Frontal cortex (tissue), 4 donors: ENCODE measurements at places on chromosomes 11 and 22. TPM values are rescaled to one million over a fixed set of nuclear protein-coding genes. Genes with fewer than 3 reads are reported as not detected.

EEF1G gene
- 1,985 TPM for total RNA-seq

SC5D gene
- total RNA-seq: 170 TPM

DNA sequence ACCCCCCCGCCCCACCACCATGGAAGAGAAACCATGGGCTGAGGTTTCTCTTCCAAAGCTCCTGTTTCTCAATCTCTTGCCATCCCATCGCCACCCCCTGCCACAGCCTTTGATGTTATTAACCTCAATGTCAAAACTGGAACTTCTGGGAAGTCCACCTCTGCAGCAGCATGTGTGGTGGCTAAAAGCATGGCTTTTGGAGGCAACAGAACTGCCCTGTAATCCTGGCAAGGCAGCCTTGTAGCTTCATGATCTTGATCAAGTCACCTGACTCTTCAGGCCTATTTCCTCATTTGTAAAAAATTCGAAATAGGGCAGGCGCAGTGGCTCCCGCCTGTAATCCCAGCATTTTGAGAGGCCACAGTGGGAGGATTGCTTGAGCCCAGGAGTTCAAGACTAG, 3.5 kb upstream of the COX8A start:
- DNase-seq: no peak

SMIM35 gene
- not detected for total RNA-seq

GRCh38 chr11:75311858-75312288, 39.6 kb downstream of the ARRB1 start:
- DNase-seq: peak; percentile 69

DNA sequence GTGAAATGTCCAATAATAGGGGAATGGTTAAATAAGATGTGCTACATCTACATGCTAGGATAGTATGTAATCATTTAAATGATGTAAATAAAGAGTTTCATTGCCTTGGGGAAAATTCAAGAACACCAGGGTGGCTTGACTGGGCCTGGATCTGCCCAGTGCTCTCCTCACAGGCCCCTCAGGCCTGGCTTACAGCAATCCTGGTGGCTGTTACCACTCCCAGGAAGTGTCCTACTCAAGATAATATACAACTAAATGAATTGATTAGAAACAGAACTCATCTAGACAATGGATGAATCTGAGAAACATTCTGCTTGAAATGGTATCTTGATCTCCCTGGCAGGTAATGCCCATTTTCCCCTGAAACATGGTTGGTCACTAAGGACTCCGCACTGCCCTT, 30.8 kb downstream of the MAP6 start:
- no peak for DNase-seq

DNA sequence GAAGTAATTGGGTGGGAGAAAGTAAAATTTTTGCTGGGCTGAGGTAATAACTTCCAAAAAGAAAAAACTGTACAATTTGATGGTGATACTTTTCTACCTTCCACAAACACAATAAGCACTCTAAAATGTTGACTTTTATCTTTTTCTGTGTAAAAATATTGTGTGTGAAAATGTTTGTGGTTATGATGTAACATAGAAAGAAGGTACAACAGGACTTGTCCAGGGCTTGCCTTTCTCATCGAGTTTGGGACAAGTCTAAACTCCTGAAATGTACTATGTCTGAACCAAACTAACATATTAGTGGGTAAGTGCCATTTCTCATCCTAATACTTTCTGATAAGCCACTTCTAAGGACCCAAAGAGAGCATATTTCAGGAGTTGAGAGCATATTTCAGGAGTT, 174.2 kb upstream of the PDGFD start:
- DNase-seq: no peak

HOATZ gene
- total RNA-seq: not detected

- no peak for DNase-seq
Measured at GRCh38 chr11:125720781-125721180, 25.3 kb upstream of the PATE1 start.

DNA sequence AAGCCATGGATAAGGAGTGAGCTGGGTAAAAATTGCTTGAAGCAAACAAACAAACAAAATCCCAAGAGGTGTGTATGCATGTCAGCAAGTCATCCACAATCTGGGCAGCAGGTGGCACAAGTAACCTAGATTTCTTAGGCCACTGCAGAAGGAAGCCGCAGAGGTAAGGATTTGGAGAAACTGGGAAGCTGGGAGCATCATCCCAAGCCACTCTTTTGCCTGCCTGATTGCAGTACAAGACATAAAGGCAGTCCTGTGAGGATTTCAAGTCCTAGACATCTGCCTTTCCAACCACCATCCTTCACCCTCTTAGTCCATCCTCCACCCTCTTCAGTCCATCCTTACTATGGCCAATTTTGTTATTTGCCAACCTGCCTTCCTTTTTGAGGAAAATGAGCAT, 67.2 kb upstream of the BMAL1 start:
- peak; percentile 43 for DNase-seq

DNA sequence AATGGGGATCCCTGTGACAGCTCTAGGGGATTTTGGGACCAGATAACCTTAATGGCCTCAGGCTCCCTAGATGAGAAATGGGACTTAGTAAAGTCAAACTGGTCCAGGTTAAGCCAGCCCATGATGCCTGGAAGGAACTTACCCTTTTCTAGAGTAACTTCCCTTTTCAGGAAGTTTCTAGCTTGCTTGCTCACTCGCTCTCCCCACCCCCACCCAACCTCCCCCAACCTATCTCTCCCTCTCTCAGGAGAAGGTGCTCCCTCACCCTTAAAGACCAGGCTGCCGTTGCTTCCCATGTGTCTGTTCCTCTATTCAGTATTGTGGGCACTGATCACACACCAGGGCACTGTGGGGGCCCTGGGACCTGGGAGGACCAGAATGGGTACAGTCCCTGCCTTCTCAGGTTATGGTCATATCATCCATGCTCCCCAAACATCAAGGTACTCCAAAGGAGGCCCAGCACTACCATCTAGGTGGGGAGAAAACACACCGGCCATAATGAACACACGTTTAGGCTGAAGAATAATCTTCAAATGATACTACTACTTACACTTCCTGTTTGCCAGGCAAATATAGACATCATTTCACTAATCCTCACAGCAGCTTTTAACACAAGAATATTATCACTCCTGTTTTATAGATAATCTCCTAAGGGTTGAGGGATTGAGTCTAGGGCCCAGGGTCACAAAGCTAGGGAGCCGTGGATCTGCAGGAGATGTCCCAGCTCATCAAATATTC, 18.2 kb downstream of the KCNQ1OT1 start:
- DNase-seq: no peak

KLHL35 gene
- 28.5 TPM for total RNA-seq

DNA sequence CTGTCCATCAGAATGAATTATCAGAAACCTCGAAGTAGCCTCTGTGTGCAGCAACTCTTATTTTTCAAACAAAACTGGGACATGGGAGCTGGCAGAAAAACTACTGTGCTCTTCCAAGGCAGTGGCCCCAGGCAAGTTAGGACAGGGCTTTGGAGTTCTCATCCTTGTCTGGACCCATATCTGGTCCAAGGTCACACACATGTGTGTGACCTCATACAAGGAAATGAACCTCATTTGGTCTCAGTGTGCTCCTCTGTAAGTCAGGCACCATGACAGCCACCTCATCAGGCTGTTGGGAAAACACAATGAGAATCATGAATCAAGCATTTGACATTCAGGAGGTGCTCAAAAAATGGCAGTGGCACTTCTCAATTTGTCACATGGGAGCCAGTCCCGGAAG, 25.8 kb downstream of the LARGE1 start:
- no peak for DNase-seq

POU2AF1 gene
- total RNA-seq: not detected

DNA sequence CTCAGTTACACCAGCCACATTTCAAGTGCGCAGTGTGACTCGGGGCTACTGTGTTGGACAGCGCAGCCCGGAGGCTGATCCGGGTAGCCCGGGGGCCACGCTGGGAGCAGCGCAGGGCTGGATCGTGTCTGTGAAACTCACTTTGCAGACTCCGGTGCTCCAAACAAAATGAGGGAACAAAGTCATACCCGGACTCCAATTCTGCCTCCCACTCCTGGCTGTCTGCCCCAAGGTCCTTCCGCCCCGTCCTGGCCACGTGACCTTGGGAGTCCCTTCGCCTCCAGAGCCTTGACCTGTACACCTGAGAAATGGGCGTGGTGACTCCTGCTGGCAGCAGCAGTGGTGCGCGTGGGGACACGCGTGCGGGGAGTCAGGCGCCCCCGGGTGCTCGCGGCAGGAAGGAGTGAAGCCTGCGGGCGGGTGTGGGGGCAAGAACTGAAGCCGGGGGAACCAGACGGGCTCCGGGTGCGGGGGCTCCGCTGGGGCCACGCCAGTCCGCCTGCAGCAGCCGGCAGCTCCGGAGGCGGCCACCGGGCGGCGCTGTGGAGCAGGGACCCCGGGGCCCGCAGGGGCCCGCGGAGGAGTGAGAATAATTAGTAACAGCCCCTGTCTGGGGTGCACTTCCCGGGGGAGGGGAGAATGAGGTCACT, 42.4 kb downstream of the KCNJ4 start:
- DNase-seq: peak; percentile 64

DNA sequence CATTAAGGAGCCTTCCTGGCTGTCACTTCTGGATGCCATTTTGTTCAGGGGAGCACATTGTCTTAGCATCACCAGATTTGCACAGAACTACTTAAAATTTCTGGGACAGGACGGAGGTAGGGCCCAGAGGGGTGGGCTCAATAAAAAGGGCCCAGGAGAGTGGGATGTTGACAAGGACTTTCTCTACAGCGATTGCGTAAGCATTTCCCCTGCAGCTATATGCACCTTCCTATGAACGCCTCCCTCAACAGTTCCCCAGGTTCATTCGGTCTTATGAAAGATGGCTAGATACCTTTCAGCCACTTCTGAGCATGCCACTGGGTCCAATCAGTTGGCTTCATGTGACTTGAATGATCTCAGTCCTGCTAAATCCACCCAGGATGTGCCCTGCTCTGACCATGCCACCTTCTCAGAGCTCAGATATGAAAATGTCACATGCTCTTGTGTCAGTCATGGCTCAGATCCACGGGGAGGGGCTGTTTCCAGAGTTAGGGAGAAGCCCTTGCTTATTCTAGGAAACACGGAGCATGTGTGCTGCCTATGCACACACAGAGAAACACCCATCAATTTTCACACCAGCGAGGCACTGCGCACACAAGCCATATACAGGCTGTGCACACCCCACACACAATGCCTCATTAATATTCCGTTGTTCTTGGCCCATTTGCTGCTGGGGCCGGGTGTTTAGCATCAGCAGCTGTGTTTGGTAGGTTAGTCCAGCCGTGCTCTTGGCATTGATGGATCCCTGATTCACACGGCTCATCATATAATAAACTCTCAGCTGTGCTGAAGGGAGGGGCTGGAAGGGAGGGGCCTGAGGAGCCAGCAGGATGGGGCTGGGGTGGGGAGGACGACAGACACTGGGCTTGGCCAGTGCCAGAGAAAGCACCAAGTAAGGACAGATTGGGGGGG, 52.5 kb upstream of the NNMT start:
- DNase-seq: peak; percentile 49

DNA sequence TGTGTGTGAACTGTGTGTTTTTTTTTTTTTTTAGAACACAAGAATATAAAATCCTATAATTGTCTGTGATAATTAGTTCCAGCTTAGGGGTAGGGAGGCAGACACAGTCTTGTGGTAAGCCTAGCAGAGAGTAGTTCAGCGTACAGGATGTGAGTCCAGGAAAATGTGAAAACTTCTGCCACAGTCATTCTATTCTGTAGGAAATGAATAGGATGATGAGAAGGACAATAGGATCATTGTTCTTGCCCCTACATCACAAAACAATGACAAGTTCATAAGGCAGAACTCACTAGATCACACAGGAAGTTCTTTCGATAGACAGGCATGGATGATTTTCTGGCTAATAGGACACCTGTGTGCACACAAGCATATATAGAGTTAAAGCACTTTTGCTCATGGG, 132.2 kb downstream of the NAV2 start:
- no peak for DNase-seq

- DNase-seq: no peak
Measured at GRCh38 chr11:76795936-76796441, 12.8 kb downstream of the TSKU start.

ST14 gene
- not detected for total RNA-seq

PNPLA2 gene
- 5.3 TPM for total RNA-seq

CHST1 gene
- 10.6 TPM for total RNA-seq

GRCh38 chr11:93662175-93662570, 691 bp downstream of the CEP295 start:
- no peak for DNase-seq
